Stimulated activated naive CD4-positive, alpha-beta T cell treated with Interleukin-2 at 50 U/mL for 16 hours (primary cell): ENCODE measurements at places on chromosomes 7 and 10.
A peak's percentile ranks its signal among the peaks of the same experiment; 100 is the strongest.

DNA sequence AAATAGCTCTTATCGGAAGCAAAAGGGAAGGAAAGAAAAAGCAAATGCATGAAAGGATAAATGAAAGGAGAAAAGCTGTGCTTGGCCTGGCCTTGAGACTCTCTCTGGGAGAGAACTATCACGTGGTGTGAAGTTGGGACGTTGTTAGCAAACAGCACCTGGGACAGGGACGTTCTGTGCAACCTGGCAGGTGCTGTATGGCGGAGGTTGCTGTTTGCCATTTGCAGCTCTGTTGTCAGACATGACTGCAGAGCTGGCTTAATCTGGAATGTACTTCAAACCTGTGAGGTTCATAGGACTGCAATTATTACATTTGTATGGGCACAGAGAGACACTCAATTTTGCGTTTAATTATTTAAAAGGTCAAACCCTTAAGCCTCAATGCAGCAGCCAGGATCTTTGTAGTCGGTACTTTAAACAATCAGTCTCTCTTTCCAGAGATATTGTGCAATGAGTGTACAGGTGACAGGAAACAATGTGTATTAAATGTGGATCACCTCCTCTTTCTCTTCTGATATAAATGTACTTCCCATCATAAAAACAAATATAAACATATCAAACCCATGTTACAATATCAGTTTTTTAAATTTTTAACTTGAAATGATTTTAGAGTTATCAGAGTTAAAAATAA is 800.5 kb upstream of the KCND2 start:
- DNase-seq, result no peak

GRCh38 chr7:79598351-79598750 is 144.9 kb upstream of the MAGI2 start:
- DNase-seq, result no peak

DNA sequence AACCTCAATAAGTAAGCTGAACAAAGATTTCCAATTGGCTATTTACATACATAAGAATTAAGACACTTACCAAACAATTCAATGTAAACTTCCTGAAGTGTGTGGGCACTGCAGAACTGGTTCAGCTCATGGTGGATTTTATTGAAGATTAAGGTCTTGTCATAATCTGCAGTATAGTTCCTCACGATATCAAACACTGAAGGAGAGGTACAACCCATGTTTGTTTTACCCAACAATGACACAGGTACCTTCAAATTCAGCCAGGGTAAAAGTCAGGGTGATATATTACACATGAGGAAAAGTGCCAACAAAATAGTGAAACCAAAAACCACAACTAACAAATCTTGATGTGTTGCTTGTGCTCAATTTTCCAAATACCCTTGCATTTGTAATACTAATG is 10.0 kb downstream of the ERLIN1 start:
- DNase-seq, result no peak

- no peak for DNase-seq
Measured at GRCh38 chr10:52597189-52597863, 175.3 kb downstream of the MBL2 start.

DNA sequence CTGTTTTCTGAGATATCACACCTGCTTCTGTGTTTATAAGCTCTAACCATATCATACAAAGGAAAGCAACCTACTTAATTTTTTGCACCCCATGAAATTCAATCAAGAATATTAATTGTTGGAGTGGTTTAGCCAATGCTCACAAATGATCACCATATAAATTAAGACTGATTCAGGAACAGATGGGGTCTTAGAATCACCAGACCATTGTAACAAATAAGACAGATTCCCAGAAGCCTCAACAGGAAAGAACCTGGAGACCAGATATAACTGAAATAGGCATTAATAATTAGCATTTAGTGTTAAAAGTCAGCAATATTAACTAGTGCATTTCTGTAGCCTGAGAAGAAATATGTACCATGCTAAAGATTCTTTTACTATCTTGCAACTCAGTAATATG is 73.6 kb downstream of the SLC13A1 start:
- DNase-seq, result no peak

DNA sequence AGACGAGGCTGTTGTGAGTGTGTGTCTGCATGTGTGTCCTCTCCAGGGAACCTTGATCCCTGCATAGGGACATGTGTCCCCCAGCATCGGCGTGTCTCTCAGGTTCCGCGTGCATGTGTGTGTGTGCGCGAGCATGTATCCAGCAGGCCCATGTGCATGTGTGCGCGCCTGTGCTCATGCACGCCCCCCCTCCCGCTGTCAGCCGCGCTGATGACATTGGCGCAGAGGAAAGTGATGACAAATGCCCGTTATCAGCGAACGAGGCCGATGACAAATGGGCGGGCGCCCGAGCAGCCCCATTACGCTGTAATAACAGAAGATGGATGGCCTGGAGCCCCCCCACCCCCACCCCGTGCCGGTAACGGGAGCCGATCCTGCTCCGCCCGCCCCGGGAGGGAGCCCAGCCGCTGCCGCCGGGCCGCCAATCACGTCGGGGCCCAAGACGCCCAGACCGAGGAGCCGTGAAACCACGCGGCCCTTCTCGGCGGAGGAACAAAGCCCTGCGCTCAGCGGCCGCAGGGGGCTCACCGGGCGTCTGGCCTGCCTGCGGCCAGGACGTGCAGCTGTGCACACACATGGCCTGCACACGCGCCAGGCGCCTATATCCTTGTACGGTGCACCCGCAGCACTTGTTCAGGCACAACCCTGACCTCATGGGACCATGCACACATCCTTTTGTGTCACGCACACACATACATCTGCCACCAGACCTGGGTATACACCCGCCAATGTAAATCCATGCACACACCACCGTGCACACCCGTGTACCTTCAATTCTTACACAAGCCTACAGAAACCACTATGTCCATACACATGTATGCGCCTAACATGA is 21.5 kb downstream of the POLL start:
- no peak for DNase-seq

GRCh38 chr10:11505639-11506038 is 105.8 kb downstream of the USP6NL start:
- no peak for DNase-seq

- DNase-seq, result no peak
Measured at GRCh38 chr7:92478095-92478494, 349 bp upstream of the ERVW-1 start.

DNA sequence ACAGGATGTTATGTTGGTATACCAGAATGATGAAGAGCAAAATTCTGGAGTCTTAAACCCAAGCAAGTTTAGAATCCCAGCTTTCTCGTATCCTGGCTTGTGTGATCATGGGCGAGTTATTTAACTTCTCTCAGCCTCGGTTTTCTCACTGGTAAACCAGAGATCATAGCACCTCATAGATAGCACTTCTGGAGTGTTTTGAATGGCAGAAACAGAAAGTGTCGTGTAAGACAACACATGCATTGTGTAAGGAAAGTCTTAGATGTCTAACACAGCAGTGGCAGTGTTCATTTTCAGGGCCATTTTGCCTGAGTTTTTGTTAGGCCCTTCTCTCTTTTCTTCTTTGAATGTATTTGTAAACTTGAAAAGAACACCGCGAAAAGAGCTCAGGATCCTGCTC is 465.1 kb downstream of the AUTS2 start:
- no peak for DNase-seq

GRCh38 chr10:132113766-132114365 is 48.1 kb downstream of the JAKMIP3 start:
- no peak for DNase-seq

DNA sequence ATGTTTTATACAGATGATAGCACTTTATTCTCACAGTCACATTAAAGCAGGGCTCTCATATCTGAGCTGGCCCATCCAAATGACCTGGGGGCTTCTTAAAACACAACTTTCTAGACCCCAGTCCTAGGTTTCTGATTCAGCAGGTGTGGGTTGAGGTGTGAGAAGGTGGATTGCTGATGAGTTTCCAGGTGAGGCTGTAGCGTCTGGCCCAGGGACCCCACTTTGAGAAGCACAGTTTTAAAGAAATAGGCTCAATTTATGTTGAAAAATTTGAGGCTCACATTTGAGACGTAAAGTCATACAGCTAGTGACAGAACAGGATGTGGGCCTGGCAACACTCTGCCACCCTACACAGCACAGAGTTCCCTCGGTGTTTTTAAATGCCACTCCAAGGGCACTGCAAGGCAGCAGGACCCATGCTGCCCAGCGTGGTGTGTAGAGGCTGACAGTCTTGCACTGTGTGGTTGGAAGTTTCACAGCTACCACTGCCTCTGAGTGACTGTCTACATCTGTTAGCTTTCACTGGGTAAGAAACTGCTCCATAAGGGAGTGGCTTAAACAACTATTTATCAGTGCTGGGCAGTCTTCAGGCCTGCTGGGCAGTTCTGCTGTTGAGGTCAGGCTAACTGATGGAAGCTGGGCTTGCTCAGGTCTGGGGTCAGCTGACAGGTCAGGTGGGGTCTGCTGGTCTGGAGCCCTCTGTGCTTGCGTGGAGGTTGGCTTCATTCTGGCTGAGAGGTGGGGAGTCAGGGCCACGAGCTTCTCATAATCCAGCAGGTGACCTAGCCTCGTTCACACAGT is 319.7 kb downstream of the CXCL12 start:
- no peak for DNase-seq

- no peak for DNase-seq
Measured at GRCh38 chr10:117075064-117075463, 63.0 kb downstream of the VAX1 start.

- DNase-seq, result no peak
Measured at GRCh38 chr10:74530981-74531380, 295.4 kb upstream of the KAT6B start.

- DNase-seq, result no peak
Measured at GRCh38 chr7:116258734-116259133, 48.4 kb downstream of the TES start.

- no peak for DNase-seq
Measured at GRCh38 chr7:1981201-1981877, 251.4 kb downstream of the MAD1L1 start.

GRCh38 chr7:78039790-78040776 is 241.5 kb downstream of the PHTF2 start:
- peak; percentile 19 for DNase-seq

DNA sequence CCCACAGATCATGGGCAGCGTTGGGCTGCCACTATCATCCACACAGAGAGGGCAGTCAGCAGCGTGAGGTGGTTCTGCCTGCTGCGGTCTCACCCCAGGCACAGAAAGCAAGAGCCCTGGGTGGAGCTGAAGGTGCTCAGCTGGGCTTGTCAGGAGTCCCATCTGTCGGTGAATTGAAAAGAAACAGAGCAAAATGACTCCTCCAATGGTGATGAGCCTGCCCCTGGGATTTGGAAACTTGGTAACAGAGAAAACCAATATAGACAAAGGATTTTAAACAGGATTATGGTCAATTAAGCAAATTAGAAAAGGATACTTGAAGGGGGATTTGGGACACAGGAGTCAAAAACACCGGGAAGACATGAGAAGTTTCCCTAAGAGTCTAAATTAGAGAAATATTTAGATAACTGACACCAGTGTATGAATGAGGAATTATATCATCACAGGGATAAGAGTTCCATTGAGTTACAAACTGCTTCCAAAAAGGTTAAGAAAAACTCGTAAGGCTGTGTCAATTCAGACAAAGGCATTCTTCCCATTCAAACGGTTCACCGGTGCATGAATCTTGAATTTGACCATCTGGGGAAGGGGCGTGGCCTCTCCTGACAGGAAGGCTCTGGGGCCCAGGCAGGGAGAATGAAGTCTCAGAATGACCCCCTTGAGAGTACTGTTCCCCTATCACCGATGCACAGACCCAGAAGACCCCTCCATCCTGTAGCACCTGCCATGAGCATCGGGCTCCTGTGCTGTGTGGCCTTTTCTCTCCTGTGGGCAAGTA is 70.0 kb upstream of the PRSS58 start:
- no peak for DNase-seq

- no peak for DNase-seq
Measured at GRCh38 chr10:112678581-112678980, 231.6 kb downstream of the VTI1A start.

GRCh38 chr10:18333621-18334020 is 193.4 kb downstream of the CACNB2 start:
- no peak for DNase-seq

GRCh38 chr7:16357921-16358320 is 63.4 kb downstream of the CRPPA start:
- DNase-seq, result no peak

DNA sequence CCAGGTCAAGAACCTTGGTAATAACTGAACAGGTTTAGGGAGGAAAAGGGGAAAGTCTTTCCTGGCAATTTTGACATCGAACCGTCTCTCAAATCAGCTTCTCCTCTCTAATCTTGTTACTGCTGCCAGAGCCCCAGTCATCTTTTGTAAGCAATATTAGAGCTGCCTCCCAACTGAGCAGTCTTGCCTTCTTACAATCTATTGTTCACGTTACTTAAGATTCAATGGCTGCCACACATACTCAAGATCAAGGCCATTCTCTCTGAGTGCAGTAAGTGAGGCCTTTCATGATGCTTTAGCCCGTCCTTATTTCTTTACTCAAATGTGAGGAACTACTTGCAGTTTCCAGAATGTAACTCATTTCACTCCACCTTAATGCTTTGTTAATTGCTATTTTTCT is 12.4 kb downstream of the NET1 start:
- no peak for DNase-seq

DNA sequence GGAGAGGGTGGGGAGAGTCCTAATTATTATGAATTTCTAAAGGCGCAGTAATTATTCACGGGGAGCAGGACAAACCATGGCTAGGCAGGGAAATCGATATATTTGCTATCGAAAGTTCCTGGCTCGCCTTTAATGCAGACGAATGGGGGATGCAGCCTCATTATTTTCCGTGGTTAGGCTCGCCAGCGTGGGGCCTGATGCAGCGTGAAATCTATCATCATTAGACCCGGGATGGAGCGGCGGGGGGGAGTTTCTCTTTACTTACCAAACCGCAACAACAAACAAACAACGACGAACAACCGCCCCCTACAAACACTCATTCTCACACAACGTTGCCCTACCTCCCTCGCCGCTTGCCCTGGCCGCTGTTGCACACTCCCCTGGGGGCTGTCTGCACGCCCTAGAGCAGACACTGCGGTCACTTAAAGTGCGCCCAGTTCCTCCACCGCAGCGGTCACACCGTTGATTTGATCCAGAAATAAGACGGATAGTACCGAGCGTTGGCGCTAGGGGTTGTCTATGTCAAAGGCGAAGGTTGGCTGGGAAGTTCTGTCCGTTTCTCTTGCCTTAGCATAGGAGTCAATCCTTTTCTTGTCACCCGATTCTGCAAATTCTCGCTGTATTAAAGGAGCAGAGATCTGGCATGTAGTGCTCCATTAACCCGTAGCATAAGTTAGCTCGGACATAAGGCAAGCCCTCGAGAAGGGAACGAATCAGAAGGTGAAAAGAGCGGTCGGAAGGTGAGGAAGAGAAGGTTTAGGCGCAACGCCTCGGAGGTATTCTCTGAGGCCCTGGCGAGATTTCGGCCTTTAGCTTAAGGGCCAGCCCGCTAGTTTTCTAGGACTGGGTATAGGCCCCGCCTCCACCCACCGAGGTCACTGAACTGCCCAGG is 10.4 kb downstream of the NXPH1 start:
- no peak for DNase-seq

DNA sequence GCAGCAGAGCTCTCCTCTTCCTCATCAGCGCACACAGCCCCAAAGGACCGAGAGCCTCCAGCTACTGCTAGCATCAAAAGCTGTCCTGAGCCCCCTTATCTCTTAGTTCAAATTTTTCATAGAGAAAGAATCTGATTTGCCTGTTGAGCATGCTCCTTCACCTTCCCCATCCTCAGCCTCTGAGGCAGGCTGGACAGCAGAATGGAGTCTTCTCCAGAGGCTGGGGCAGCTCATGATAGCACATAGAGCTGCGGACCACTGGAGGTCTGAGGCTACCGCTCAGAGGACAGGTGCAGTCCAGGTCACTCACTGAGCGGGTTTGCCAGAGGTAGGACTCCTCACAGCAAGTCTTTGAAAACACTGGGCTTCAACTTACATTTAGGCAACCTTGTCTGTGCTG is 72.8 kb upstream of the GRB10 start:
- no peak for DNase-seq

GRCh38 chr10:110141185-110141584 is 66.2 kb upstream of the MXI1 start:
- DNase-seq, result no peak
